ENCODE measurements at places on chromosomes 1 and 21.

DNA sequence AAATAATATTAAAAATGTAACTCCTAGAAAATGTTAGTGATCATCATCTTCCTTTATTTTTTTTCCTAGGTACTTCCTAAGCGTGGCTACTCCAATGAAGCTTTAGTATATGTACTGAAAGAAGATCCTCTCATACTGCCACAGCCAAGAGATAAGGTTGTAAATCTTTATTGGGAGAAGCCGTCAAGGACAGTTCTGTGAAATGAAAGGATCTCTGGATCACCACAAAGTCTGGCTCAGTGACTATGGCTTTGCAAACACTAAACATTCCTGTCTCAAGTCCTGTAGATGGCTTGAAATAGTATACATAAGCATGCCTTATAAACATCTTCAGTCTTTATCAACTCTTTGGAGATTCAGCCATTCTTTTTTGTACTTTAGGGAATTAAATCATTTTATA is 61.2 kb upstream of the DPH5 start:
- no peak for DNase-seq

DNA sequence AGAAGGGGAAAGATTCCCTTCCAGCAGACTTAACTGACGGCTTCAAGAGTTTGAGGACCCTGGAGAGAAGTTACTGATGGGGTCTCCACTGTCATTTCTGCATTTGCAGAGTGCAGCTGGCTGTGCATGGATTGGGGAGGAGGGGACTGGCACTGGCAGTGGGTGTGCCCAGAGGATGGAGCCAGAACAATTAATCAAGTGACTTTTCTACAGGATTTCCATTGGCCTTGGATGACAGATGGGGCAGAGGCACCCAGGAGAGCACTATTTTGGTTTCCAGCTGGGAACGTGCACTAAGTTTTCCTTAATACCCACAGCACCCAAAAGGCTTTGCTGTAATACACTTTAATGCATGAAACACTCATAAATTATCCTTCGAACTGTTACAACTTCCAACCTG is 1.3 kb downstream of the NGF start:
- no peak for DNase-seq

DNA sequence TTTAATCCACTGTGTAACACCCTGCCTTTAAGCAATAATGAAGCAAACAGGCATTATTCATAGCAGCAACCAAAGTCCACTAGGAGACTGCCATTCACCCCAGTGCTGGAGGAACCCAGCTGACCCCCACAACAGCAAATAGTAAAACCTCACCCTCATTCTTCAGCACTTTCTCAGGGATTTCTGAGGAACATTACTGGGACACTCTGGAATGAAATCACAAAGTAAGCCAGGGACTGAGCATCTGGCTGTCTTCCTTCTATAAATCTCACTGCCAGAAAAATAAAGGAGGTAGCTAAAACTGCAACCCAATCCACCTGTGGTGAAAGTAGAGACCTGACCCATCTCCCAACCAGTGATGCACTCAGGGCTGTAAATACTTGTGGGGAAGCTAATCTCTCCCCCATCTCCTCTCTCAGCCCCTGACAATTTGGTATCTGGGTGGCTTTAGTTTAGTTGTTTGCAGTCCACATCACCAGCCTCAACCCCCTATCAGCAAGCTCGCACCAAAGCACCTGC is 47.1 kb downstream of the COL6A1 start:
- DNase-seq, result no peak

GRCh38 chr1:12435639-12436344 is 182.2 kb downstream of the DHRS3 start:
- DNase-seq, result no peak

- no peak for DNase-seq
Observed at GRCh38 chr1:17587693-17588047, 48.2 kb downstream of the ARHGEF10L start.

GRCh38 chr21:31420988-31421387 is 76.9 kb upstream of the TIAM1 start:
- DNase-seq, result no peak

- no peak for DNase-seq
Observed at GRCh38 chr1:30332116-30333094, 391.0 kb downstream of the MATN1 start.

DNA sequence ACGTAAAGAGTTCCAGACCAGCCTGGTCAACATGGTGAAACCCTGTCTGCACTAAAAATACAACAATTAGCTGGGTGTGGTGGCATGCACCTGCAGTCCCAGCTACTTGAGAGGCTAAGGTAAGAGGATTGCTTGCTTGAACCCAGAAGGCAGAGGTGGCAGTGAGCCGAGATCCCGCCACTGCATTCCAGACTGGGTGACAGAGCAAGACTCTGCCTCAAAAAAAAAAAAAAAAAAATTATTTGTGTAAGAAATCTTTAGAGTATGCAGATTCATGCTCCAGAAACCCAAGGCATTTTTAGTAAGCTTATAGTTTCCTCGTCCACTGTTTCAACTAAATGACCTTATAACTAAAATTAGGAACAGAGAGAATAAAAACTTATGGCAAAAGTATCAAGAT is 51.3 kb downstream of the ABL2 start:
- no peak for DNase-seq

DNA sequence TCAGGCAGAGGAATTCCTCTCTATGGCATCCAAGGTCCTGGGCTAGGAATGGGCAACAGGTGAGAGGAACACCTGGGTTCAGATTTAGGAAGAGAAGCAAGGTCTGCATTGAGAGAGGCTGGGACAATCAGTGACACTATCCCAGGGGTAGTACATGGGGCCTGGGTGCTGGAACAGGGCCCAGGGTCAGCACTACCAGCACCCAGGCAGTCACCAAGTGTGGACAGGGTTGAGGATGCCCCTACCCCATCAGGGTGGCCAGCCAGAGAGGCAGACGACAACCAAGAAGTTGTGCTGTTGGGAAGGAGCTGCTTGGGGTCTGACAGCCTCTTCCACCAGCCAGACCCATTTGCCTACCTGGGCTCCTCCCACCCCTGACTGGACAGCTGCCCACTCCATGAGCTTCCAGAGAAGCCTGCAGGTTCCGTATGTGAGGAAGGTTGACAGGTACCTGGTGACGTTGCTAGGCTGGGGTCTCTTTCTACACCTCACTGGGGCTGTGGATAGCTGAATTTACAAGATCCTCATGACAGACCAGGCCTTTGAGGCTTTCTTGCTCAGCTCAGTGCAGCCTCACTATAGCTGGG is 13.9 kb downstream of the CYP4A11 start:
- no peak for DNase-seq

DNA sequence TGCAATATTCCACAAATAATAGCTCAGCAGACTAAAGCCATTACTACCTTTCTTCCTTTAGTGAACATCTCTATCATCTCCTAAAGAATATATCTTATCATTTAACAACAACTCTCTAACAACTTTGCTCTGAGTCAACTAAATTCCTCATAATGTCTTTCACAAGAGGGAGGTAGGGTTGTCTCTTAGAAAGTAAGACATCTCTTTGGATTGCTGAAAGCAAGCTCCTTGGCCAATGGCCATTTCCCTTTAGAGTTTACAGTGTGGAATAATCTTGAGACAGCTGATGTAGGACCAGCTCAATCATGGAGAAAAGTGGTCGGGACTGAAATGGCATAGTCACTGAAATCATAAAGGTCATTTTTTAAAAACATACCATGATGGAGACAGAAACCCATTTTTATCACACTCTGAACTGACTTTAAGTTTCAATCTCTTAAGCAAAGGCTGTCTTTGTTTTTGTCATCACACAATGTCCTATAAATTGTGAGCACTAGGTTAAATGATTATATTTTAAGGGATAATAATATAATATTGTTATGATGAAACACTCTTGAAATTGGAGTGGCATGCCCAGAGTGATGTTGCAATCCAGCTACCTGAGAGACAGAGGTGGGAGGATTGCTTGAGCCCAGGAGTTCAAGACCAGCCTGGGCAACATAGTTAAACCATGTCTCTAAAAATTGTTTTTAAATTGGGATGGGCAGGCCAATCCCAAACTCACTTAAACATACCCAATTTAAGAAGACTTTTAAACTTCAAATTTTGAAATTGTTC is 91.1 kb downstream of the SLC44A5 start:
- DNase-seq, result no peak

- DNase-seq, result no peak
Observed at GRCh38 chr1:168772428-168773060, 43.5 kb upstream of the DPT start.

GRCh38 chr21:42251654-42252324 is 32.8 kb downstream of the ABCG1 start:
- no peak for DNase-seq

DNA sequence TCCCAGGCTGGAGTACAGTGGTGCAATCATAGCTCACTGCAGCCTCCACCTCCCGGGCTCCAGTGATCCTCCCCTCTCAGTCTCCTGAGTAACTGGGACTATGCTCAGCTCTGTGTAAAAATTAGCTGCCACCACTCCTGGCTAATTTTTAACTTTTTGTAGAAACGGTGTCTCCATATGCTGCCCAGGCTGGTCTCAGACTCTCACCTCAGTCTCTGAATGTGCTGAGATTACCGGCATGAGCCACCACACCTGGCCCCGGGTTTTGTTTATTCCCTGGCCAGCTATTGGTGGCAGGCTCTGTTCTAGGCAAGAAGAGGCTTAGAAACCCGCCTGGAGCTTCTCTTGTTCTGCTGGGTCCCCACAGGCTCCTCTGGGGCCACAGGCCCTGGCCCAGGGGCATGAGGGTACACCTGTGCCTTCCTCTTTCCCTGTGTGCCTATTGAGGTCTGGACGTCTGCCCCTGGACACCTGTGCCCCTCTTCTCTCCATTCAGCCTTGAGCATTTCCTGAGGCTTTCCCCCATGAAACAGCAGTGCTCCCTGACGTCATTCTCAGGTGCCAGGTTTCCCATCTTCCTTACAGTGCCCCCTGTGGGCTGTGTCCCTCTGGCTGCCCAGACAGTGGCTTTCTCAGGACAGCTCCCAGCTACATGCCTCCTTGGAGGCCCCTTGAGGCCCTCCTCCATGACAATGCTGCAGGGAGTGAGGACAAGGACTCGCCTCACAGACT is 57.5 kb downstream of the PCP4 start:
- no peak for DNase-seq

DNA sequence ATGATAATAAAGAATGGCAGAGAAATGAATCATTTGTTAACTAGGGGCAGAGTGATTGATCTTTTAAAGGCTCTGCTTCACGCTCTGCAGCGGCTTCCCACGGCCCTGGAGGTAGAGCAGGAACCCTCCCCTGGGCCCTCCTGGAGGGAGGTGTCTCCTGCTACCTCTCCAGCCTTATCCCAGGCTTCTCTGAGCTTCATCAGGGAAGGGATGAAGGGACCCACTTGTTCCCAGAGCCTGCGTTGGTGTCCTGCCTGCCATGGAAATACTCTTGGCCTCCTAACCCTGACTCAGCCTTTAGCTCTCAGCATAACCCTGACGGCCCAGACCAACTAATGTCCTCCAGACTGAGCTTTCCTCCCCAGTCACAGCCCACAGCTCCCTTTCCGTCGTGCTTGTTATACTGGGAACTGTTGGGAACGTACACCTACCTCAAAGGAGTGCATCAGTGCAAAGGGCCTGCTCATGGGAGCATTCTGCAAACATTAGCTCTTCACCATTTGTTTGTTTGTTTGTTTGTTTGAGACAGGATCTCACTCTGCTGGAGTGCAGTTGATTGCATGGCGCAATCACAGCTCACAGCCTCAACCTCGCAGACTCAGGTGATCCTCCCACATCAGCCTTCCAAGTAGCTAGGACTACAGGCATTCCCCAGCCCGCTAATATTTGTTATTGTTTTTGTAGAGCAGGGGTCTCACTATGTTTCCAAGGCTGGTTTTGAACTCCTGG is 17.4 kb upstream of the HNRNPU start:
- DNase-seq, result no peak

GRCh38 chr21:42465008-42465802 is 30.8 kb downstream of the RSPH1 start:
- DNase-seq, result no peak

- DNase-seq, result no peak
Observed at GRCh38 chr1:30327370-30328099, 395.9 kb downstream of the MATN1 start.

DNA sequence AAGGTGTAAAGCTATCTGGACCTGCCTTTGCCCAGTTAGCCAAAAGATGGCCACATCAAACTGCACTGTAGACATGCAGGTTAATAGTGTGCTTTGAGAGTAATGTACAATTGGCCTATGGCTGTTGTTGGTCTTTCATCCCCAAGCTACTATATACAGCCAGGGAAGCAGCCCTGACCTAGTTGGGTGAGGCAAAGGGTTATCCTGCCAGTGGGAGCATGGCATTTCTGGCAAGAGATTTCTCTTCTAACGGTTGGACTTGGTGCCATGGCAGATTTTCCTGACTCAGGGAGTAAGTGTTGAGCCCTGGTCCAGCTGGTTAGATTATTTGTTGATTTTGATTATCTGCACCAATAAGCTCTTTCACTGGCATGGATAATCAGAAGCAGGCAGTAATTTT is 119.8 kb downstream of the SDCCAG8 start:
- DNase-seq, result no peak

- no peak for DNase-seq
Observed at GRCh38 chr21:24594082-24594481, 1013.2 kb downstream of the MRPL39 start.

DNA sequence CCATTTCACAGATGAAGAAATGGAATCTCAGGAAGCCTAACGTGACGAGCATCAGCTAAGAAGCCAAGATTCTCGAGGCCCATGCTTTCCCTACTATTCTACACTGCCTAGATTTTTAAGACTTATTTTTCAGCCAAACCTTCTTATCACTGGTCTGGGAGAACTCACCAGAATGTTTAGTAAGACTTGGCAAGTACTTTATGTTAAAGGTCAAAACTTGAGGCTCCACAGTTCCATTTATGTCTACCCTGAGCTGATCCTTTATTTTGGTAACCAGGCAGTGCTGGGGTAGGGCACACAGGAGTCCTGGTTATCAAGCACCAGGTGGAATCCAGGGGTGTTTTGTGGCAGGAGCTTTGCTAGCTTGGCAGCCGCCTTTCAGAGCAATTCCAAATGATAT is 16.8 kb downstream of the PLXNA2 start:
- no peak for DNase-seq

- no peak for DNase-seq
Observed at GRCh38 chr1:88662723-88663122, 21.4 kb upstream of the PKN2 start.

DNA sequence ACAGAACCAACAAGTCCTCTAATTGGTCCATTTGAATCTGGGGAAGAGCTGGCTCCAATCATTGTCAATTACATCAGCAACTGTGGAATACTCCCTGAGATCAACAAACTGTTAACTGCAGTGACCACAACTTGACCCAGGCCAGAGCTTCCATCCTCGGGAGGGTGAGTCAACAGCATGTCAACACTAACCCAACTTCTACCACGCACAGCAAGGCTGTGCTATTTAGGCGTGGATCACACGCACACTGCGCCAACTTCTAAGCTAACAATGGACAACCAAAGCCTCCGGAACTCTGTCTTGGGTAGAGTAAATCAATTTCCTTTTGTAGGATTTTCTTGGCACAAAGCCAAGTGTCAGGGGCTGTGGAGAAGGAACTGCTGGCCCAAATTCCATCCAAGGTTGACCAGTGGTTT is 30.4 kb downstream of the APP start:
- DNase-seq, result no peak

DNA sequence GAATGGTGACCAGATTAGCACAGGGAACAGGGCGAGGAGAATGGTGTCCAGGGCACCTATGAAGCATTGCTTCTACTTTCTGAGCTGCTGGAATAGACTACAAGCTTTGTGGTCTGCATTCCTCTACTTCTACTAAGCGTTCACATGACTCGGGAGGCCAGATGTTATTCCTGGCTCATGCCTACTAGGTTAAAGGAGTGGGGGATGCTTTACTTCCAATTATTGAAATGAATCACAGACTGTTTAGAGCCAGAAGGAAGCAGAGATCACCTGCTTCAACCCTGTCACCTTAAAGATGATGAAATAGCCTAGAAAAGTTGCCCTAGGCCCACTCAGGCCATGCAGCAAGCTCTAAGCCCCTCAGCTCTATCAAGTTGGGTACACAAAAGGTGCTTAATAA is 633.5 kb downstream of the KIF26B start:
- no peak for DNase-seq
